Endothelial cell (in vitro differentiated cells): ENCODE measurements at places on chromosomes 6 and 20. TPM values are rescaled to one million over a fixed set of nuclear protein-coding genes. Genes with fewer than 3 reads are reported as not detected.

- DNase-seq, result no peak
These were observed 199.1 kb downstream of the COL9A1 start for GRCh38 chr6:70103798-70104197.

- DNase-seq, result no peak
These were observed 36.2 kb upstream of the BAG2 start for GRCh38 chr6:57135885-57136284.

DNA sequence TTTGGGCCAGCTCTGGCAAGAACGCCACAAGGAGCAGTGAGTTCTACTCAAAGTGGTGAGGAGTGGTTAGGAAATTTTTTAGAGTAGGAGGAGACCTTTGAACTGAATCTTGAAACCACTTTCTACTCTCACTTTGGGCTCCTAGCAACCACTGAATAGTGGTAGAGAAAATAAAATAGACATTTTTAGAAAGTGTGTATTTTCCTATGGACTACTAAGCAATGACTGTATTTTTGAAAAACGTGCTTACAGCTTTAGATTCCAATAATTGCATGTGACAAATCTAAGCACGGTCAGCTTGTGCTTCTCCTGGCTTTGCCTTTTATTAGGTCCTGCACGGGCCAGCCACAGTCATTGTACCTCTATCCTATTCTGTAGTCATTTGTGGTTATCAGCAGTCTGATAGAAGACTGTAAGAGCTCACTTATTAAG, 8.7 kb upstream of the IFNGR1 start:
- no peak for DNase-seq

DNA sequence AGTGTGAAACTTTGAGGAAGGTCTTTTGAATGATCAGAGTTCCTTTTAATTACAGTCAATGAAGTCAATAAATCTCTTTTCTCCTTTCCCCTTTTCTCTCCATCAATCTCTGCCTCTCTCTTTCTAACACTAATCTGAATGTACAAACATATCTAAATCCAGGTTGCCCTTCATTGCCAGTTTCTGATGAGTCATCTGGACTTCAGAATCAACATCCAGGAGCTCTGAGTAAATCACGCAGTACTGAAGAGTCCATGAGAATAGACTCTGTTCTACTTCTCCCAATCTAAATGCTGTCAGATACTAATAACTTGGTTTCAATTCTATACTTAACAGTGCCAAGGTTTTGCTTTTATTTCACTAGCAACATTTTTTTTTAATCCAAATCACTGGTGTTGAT, 238.7 kb upstream of the THEMIS start:
- no peak for DNase-seq

GRCh38 chr6:27562027-27562410, 89.1 kb upstream of the ZNF184 start:
- DNase-seq, result no peak

DNA sequence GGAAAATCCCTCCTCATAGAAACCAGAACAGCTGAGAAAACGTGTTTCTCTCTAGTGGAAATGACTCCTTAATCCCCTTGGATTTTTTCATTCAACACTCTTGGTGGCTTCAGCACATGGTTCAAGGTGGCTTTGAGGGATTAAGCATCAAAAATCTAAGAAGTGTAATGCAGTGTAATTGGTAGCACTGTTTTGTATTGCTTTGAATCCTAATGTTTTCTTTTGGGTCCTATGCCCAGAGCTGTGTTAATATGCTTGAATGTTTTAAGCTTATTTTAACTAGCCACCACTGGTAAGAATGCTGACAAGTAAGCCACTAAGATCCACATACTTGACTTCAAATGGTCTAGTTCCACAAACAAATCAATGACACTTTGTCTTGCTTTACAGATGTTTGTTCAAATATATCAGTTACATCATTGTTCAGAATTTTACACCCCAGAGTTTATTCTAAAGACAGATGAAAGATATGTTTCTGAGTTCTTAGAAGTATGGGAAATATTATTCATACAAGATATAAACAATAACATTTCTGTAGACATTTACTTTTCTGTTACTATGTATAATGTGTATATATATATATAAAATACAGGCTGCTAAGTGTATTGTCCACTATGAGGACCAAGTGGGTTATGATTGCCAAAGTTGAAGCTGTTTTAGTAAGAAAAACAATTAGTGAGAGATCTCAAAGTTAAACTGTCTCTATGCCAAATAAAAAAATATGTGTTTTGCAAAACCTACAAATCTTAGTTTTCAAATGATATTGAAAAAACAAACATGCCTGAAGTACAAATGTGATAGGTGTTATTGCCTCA, 220.8 kb downstream of the OGFRL1 start:
- no peak for DNase-seq

- no peak for DNase-seq
These were observed 463.3 kb downstream of the DOK5 start for GRCh38 chr20:54938707-54939106.

DNA sequence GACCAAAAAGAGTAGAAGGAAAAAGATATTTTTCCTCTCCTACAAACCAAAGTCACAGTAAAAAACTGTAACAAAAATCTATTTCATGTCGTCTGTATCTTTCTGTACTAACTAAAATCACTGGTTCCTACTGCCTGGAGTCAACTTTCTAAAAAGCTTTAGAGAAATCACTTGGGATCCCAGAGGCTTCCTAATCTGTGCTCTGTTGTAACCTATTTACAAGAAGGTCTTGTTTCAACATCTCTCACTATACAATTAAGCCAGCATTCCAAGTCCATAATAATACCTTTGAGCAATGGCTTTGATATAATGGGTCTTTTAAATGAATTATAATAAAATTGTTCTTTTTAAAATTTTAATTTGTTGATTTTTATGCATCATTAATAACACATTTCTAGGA, 20.4 kb downstream of the RAB23 start:
- DNase-seq, result no peak

GRCh38 chr6:149102324-149102723, 215.2 kb upstream of the TAB2 start:
- no peak for DNase-seq

DNA sequence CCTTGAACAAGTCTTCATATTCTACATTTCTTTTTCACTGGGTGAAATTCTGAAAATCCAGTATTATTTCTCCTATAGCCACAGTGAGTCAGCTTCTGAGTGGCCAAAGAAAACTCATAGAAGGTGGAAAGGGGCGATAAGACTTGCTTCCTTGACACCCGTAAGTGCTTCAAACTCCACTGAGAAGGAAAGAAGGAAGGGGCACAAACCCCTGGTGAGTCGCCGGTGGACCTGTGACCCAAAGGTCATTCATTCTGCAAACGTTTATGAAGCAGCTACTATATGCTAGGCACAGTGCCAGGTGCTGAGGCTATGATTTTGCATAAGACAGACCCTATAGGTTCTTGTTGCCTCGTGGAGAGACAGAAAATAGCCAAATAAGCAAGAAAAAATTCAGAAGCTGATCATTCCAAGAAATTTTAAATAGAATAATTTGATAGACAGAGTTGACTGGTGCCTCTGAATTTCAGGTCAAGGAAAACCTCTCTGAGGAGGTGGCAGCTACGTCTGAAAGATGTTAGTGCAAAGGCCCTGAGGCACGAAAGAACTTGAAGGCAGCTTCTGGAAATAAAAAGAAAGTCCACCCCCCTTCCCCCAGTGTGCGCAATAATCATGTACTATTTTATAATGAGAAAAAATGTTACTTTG, 118.2 kb downstream of the CD24 start:
- no peak for DNase-seq

GRCh38 chr6:44533421-44533820, 145.9 kb downstream of the CDC5L start:
- DNase-seq, result no peak

GRCh38 chr20:9441948-9442347, 72.4 kb upstream of the LAMP5 start:
- no peak for DNase-seq

DNA sequence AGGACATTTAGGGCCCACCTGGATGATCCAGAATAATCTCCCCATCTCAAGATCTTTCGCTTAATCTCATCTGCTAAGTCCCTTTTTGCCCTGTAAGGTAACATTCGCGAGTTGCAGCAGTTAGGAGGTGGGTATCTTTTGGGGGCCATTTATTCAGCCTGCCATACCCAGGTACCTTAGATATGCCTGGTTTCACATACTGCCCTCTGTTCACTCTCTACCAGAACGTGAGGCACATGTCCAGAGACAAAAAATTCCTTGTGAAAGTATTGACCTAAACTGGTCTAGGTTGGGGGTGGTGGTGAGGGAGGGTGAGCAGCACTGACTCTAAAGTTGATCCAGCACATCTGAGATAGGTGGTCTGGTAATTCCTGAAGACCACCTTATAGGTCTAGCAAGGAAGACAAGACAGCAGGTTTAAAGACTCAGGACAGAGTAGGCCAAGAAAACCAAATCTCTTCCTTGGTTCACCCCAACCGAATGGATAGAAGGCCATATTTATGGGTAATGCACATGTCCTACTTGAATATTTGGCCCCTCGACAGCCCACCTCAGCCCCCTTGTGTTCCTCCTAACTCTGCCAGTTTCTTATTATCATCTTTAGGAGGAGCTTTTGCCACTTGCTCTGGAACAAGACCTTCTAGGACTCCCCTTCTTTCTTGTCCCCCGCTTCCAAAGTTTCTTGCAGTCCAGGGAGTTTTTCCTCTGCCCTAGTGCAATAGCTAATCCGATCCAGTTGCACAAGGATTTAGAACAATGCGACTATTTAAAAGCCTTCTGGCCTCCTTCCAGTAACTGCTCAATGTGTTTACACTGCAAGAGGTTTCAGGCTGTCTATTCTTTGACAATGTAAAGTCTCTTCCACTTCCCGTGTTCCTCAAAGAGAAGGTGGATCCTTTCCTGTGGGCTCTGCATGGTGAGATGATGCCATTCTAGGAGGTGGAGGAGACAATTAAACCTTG, 213.0 kb upstream of the LAMP5 start:
- DNase-seq, result no peak

DNA sequence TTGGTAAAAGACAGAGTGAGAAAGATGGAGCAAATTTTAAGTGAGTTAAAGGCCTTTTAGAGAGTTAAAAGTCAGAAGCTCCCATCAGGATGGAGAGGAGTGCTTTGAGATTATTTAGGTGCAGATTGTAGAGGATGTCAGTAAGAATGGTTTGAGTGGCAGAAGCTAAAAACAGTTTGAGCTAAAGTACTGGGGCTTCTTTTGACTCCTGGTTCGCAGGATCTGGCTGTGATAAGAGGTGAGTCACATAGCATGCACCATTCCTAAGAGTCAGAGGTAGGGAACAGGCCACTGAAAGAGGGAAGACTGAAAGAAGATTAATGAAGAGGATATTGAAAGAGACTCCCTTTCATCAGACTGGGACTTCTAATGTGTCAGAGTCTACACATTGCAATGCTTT, 1047.9 kb upstream of the MAP3K7 start:
- DNase-seq, result no peak

The TRIM10 gene
- total RNA-seq, result not detected

The SLC17A3 gene
- 0.23 TPM for total RNA-seq

The LPIN3 gene
- 20.1 TPM for total RNA-seq

The CCN6 gene
- not detected for total RNA-seq

The BHLHE23 gene
- total RNA-seq, result not detected

The GHRH gene
- total RNA-seq, result not detected

The RBM24 gene
- total RNA-seq, result 19.6 TPM

The LPA gene
- not detected for total RNA-seq

The TEAD3 gene
- total RNA-seq, result 6.3 TPM

The NFATC2 gene
- total RNA-seq, result 3.5 TPM

The CYP21A2 gene
- 0.44 TPM for total RNA-seq
